ENCODE measurements at places on chromosomes 2 and 18.

- DNase-seq, result no peak
Observed at GRCh38 chr2:44392338-44392943, 30.7 kb downstream of the CAMKMT start.

DNA sequence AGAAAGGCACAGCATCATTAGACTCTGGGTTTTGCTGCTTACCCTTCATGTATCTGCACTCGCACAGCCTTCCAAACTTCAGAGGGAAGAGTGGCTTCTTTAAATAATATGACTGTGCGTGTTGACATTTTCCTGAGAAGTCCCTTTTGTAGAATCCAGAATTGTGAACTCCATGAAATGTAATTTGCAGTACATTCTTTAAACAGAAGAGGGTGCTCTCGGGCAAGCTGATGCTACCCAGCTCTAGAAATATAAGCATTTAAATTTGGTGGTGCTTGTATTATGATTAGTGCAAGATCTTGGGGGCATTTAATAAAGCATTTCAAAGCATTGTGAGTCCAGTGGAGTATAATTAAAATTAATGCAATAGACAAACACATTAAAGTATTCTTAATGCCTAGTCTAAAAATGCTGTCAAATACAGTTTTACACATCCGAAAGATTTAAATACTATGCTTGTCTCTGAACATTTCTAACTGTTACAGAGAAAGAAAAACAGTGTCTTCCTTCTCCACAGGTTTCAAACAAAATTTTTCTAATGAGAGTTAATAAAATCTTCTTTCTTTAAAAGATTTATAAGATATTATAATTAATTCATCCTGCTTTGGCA is 17.3 kb upstream of the GTF2A1L start:
- peak; percentile 25 for DNase-seq

GRCh38 chr18:9681217-9681616 is 26.9 kb upstream of the RAB31 start:
- no peak for DNase-seq

DNA sequence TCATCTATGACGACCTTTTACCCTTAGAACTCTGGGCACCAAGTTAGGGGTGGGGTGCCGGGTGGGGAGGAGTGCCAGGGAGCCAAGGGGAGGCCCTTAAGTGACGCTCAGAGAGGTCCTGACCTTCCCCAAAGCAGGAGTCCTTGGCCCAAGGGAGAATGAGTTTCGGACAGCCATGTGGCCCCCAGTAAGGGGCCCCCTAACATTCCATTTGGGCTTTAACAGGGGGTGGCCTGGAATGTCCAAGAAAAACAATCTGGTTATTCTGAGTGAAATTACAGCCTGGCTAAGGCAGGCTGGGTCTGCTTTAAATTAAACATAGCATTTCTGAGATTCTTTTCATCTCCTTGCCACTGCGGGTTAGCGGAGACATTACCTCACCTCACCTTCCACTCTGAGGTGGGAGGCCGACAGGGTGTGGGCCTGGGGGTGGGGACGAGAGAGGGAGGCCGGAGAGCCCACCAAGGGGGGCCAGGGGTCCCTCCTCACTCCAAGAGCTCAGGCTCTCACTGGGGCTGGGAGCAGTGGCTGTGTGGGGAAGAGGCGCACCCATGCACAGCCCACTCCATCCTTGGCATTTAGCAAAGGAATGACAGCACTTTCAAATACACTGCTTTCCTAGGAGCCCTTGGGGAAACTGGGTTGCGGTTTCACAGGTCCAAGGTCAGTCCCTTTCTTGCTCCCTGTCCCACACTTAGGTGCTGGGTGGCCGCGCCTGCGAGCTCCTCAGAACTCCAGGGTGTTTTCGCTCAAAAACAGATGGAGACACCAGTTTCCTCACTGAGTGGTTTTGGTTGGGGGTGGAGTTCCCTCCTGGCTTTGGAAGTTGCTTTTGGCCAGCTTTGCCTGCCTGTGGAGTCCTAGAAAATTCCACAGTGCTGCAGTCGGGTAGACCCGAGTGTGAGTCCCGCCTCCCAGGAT is 107.4 kb downstream of the POLR1A start:
- no peak for DNase-seq
